ENCODE measurements at places on chromosomes 4 and X.
A peak's percentile ranks its signal among the peaks of the same experiment; 100 is the strongest.

DNA sequence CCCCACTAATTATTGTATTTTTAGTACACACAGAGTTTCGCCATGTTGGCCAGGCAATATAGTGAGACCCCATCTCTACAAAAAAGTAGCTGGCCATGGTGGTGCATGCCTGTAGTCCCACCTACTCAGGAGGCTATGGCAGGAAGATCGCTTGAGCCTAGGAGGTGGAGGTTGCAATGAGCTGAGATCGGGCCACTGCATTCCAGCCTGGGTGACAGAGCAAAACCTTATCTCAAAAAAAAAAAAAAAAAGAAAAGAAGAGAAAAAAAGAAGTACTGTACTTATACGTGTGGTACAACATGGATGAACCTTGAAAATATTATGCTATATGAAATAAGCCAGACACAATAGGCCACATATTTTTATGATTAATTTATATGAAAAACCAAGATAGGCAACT is 9.9 kb upstream of the WDR45 start:
- no peak for DNase-seq

DNA sequence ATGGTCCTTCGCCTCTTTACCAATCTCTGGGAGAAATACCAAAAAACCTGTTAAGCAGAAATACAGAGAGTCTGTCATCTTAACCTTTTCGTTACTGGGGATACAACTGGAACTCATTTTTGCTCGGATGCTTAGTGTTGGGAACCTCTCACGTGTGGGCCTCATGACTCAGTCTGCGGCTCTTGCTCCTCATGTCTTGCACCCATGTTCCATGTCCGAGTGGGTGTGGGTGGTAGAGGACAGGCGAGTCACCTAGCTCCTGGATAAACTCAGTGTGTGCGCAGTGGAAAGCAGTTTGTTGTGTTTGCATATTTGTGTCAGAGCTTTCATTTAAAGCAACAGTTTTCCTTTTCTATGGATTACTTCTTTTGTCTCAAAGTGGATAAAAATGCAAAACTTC is 70.6 kb downstream of the TNIP2 start:
- DNase-seq, result no peak

DNA sequence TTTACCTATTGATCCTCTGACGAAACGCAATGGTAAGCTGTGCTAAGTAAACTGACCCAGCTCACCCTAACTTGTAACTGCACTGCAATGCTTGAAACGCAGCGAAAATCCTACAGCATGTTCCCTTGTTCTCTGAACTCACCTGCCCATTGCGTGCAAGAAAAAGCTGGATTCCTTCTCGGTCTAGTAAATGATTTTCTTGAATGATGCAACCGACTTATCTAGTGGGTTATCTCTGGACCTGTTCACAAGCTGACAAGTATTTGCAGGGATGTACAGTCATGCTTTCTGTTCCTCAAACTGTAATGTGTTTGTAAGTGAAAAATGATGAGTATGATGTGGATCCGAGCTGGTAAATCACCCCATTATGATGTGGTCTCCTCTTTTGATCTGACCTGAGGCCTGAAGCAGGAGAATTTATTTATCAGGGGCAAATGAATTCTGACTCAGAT is 140.1 kb downstream of the BTC start:
- DNase-seq, result no peak

DNA sequence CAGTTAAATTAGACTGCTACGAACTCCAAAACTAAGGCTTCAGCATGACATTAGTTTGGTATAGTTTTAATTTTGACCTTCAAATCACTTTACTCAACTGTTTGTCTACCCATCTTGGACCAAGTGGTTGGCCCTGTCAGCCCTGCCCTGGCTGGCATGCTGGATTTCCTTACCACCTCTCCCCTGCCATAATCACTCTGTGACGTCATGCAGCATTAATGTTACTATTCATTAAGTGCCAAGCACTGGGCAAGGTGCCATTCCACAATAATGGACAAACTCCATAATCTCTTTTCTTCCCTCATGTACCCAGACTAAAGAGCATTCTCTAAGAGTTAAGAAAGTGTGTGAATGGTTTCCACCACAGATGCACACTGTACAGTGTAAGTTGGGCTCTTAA is 277.0 kb upstream of the INTU start:
- no peak for DNase-seq

GRCh38 chrX:120311727-120312063 is 434 bp upstream of the TMEM255A start:
- no peak for DNase-seq

DNA sequence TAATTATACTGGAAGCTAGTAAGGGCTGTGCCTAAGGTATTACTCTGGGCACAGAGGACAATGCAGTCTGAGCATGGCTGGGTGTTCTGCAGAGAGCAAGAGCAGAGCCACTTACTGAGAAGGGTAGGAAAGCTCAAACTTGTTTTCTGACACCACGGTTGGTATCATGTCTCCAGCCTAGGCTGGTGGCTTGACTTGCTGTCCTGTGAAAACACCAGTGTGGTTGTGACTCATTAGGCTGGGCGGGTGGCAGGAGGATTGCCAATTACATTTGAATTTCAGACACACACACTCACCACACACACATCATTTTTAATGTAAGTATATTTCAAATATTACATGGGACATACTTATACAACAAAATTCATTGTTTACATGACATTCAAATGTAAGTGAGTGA is 19.7 kb upstream of the MTM1 start:
- no peak for DNase-seq

- no peak for DNase-seq
These were observed 1.9 kb downstream of the ENPEP start for GRCh38 chr4:110477836-110478235.

- no peak for DNase-seq
These were observed 174.2 kb upstream of the HCCS start for GRCh38 chrX:10936976-10937375.

DNA sequence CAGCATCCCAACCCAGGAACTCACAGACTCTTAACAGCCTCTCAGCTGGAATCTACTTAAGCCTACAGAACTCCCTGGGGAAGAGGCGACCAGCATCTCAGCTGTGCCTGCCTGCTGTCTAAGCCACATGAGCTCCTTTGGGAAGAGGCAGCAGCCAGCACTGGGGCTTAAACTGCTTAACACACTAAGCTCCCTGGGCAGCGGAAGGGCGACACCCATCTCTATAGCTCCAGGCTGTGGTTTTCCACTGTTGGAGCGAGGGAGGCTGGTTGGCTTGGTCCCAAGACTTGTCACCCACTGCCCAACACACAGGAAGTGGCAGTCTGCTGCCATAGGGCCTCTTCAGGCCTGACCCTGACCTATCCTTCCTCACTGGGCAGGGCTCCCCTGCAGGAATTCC is 1544.1 kb upstream of the ADGRL3 start:
- no peak for DNase-seq

- no peak for DNase-seq
These were observed 1515.7 kb upstream of the TENM3 start for GRCh38 chr4:180727478-180727877.

DNA sequence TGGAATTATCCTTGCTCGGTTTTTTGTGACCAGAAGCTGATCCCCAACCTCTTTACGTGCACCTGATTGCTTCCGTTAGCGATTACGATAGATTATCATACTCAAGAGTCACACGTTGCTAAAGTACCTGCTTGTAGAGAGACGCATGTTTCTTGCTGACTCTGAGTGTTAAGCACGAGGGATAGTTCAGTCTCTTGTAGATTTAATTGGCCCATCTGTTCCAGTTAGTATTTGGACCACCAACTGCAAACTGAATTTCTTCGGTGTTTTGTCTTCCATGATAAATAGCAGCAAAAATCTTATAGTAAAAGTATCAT is 516 bp upstream of the COX18 start:
- DNase-seq, result no peak

GRCh38 chr4:124212815-124213630 is 499.5 kb downstream of the ANKRD50 start:
- no peak for DNase-seq

DNA sequence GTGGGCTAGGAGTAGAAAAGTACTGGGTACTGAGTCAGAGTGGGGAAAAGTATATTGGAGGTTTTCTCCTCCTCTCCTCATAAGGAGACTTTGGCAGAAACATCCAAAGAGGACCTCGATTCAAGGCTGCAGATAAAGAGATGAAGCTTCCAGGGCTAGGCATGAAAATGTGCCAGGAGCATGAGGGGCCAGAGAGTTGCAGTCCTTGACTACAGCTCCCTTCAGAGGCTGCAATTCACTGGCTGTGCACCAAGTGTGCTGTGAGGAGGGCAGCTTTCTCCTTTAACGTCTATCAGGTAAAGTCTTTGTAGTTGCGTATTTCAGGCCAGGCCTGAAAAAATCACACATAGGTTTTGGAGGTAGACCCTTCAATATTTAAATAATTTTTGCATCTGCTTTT is 174.9 kb upstream of the VEGFC start:
- no peak for DNase-seq

DNA sequence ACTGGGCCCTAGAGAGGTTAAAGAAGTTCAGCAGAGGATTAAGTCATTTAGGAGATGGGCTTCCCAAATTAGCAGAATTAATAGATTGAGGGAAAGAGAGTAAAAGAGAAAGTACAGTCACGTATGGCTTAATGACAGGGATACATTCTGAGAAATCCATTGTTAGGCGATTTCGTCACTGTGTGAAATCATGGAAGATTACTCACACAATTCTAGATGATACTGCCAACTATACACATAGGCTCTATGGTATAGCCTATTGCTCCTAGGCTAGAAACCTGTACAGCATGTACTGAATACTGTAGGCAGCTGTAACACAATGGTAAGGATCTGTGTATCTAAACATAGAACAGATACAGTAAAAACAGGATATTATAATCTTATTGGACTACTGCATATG is 180.6 kb downstream of the RNF150 start:
- DNase-seq, result no peak

- no peak for DNase-seq
These were observed 9.0 kb upstream of the ZCCHC4 start for GRCh38 chr4:25303578-25303977.

- no peak for DNase-seq
These were observed 274.7 kb downstream of the GLUD2 start for GRCh38 chrX:121322159-121322558.

DNA sequence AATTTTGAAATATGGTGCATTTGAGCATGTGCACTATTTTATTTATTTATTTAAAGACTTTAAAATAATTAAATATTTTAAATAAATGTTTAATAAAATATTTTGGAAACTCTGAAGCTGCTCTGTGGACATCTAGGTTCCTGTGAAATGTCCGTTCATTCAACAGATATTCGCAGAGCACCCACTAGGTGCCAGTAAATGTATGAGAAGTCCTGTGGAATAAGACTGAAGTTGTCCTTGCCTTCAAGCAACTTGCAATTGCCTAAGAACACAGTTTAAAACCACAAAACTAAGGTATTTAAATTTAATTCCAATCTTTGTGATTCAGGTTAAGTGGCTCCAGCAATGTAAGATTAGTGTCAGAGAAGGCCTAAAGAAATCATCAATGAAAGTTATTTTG is 306.7 kb downstream of the GBA3 start:
- no peak for DNase-seq

DNA sequence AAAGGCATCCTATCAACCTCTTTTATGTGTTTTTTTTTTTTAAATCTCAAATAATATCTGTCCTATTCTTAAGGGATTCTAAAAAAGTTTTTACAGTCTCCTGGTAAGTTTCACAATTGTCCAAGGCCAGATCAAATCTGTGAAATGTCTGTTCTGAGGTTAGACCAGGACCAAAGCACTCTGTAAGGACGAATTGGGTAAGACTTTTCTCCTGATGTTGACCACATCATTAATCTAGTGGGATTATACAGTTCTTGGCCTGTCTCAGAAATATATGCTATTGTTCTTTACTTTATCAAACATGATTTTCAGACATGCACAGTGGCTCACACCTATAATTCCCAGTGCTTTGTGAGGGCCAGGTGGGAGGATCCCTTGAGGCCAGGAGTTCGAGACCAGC is 45.8 kb upstream of the TMEM131L start:
- no peak for DNase-seq

DNA sequence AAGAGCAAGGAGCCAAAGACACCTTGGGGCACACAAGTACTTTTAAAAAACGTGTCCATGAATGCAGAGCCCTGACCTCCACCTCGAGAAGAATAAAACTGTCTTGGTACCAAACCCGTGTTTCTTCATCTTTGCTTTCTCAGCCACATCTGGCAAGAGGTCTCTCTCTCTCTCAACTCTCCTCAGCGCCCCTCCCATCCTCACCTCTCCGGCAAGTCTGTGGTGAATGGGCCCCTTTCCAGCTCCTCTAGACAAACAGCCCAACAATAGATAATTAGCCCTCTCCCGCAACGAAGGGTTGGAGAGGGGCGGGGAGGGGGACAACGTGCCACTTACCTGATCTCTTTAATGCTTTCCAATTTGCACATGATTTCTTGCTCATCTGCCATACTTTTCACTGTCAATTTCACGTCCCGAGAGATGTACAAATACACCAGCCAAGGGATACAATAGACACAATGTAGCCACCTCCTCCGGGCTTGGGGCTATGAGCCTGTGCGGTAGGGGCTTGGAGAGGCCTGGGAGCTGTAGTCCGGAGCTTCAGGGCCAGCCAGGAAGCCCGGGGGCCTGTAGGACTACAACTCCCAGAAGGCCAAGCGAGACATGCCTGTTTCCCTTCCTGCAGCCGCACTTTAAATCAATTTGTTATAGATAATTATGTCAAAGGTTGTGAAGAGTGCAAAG is at the start of gene ZC4H2:
TSS of gene ZC4H2 (minus strand) at position 462 of the 684 bp plus-strand sequence. CDS start at position 389, 73 bp downstream.
- peak; percentile 58 for DNase-seq

Measured in naive thymus-derived CD4-positive, alpha-beta T cell (primary cell).